ENCODE measurements at places on chromosomes 2 and 18.

DNA sequence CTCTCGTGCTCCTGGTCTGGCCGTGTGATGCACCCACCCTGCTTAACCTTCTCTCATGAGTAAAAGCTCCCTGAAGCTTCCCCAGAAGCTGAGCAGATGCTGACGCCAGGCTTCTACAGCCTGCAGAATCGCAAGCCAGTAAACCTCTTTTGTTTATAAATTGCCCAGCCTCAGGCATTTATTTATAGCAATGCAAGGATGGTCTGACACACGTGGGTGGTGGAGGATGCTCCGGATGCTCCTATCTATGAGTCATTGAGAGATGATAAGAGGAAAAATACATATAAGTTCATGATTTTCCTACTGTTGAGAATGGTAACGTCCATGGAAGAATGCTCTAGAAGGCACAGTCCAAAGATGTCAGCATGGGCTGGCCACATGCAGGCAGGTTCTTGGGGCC, 8.6 kb upstream of the ST6GAL2 start:
- no peak for DNase-seq

GRCh38 chr2:132581591-132581990, 88.4 kb downstream of the LYPD1 start:
- DNase-seq, result no peak

DNA sequence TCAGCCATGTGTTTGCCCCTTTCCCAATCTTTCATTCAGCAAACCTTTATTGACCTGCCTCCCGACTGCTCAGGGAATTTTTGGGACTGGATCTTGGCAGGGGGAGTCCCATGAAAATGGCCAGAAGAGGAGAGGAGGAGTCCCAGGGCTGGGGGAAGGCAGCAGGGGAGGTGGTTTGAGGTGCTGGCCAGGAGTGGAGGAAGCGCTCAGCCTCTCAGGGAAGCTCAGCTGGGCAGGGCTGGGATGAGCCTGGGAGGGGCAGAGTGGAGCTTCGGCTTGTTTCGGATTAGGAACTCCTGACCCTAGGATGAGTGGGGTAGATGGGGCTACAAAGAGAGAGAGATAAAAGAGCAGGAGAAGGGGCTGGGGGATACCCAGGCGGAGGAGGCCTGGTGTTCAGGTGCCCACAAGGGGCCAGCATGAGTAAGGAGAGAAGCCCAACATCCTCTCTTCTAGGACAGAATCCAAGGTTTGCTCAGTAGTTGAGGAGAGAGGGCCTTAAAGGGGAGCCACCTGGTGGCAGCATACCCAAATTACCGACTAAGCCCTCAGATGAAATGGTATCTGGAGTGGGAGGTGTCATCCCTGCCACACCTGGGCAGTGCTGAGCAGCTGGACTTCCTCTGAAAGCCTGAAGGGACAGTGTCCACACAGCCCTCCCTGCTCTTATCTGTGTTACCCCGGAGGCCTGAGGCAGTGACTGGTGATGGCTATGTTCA, 91.1 kb downstream of the INHBB start:
- no peak for DNase-seq

DNA sequence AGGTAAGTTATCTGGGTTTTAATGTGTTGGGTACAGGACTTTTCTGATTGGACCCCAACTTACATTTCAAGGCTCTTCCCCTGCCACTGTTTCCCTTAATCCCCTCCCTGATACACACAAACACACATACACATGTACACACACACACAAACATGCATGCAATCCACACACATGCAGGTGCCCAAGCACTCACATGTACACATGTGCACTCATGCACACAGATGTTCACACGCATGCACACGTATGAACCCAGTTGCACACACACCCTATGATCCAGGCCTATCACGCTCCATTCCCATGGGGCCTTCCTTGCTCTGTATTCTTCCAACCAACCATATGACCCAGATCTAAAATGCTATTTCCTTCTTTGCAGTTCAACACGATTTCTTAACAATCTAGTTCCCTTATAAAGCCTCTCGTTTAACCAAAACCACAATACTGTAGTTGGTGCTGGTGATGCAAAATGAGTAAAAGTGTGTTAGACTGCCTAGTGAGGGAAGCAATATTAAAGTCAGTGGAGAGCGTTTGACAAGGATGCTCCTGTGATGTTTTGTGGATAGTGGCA, 11.1 kb downstream of the SERPINB8 start:
- DNase-seq, result no peak

DNA sequence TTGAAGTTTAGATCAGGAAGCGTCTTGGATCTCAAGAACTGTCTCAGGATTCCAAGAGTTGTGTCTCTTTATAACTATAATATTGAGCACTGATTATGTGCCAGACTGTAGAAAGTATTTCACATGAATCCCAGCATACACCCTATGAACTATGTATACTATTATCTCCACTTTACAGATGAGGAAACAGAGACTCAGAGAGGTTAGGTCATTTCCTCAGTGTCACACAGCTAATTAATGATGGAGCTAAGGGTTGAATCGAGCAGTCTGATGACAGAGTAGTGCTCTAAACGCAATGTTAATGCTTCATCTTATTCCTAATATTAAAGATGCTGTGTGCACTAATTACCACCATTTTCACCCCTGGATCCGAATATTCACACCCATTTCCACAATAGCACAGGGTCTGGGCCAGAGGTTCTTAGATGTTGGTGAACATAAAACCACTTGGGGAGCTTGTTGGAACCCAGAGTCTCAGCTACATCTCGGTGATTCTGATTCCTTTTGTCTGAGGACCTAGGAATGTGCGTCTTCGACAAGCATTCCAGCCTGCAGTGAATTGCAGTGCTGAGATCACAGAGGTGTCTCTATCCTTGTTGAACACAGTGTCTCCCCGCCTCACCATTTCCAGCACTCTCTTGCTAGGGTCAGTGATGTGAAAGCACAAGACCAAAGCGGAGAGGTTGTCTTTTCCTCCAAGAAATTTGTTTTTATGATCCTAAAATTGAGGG, 213.8 kb downstream of the SP3 start:
- DNase-seq, result no peak

Measured in stimulated activated CD4-positive, alpha-beta T cell treated with anti-CD3 and anti-CD28 coated beads, Interleukin-1b, Interleukin-23, amount 100 ng/mL, for 1 hour (primary cell).